ENCODE measurements at places on chromosomes 1 and 21.

DNA sequence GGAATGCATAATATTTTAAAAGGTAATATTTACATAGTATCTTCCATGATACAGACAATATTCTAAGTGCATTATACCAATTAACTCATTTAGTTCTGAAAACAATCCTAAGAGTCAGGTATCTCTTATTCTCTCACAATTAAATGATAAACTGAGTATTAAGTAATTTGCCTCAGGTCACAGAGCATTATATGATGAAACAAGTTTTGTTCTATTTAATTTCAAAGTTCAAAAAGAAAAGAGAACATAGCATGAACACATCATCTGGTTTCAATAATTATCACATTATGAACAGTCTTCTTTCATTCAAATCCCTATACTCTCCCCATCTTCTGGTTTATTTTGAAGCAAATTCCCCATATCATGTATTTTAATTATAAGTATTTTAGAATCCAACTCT lies 927.5 kb downstream of the ADGRL2 start:
- no peaks in the 10 kb centered on the region for H3K36me3 ChIP-seq
- no peaks in the 10 kb centered on the region for H3K27me3 ChIP-seq
- H3K27ac ChIP-seq = no peak overlapping the region
- H3K4me3 ChIP-seq = no peak overlapping the region

DNA sequence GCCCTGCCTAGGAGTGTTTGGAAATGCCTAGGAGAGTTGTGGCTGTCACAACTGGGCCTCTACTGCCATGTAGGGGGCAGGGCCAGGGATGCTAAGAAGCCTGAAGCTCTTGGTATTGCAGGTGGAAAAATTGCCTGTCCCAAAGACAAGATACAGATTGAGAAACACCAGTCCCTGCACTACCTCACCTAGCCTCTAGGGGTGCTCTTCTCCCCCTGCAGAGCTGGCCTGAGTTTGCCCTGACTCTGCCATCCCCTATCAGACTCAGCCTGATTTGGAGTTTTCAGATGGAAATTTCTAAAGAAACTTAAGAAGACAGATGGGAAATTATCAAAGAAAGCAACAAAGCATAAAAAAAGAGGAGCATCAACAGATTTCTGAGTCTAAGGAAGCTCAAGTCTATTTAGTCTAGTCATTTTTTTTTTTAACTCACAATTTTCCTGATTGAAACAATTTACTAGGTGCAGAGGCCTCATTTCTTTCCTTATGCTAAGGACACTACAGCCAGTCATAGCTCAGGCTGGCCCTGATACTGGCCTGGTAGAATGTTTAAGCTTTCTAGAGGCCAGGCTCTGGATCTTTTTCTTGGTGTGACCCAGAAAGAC lies 61.4 kb upstream of the LRRN2 start:
- H3K4me1 ChIP-seq = no peaks in the 10 kb centered on the region
- H3K4me3 ChIP-seq = no peak overlapping the region
- no peaks in the 10 kb centered on the region for H3K36me3 ChIP-seq
- H3K27ac ChIP-seq = no peak overlapping the region

DNA sequence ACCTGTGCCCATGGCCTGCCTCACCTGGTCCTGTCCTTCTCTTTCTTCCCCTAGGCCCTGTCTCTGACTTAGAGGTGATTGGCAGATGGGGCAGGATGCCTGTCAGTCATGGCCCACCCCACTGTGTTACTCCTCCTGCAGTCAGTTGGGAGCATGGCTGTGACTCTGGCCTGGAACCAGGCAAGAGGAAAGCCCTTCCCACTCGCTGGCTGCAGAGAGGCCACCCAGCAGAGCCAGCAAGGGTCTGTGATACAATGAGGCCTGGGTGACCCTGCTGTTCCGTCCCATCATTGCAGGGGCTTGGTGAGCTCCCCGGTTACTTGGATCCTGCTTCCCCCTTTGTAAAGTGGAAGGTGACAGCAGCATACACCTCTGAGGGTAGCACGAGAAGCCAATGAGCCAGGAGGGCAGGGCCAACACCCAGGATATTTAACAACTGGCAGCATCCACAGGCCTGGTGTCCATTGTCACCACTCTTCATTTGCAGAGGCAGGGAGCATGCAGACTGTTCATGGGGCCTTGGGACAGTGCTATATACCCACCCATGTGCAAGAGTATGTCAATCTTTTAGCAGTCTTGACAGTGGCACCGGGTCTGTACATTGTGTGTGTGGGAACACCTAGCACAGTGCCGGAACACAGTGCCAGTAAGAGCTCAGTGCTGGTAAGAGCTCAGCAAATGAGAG lies 191.0 kb upstream of the C1orf174 start:
- H3K4me1 ChIP-seq = no peaks in the 10 kb centered on the region
- H3K27ac ChIP-seq = no peak overlapping the region
- DNase-seq = peak; percentile 21
- no peaks in the 10 kb centered on the region for H3K27me3 ChIP-seq
- H3K4me3 ChIP-seq = no peak overlapping the region

- no peaks in the 10 kb centered on the region for H3K27me3 ChIP-seq
- H3K4me3 ChIP-seq = no peak overlapping the region
- no peaks in the 10 kb centered on the region for H3K36me3 ChIP-seq
- H3K4me1 ChIP-seq = no peaks in the 10 kb centered on the region
Observed at GRCh38 chr1:93007941-93008577, 46.8 kb upstream of the DIPK1A start.

Data from CD8-positive, alpha-beta memory T cell (primary cell).